ENCODE measurements at places on chromosomes 1 and 21.

DNA sequence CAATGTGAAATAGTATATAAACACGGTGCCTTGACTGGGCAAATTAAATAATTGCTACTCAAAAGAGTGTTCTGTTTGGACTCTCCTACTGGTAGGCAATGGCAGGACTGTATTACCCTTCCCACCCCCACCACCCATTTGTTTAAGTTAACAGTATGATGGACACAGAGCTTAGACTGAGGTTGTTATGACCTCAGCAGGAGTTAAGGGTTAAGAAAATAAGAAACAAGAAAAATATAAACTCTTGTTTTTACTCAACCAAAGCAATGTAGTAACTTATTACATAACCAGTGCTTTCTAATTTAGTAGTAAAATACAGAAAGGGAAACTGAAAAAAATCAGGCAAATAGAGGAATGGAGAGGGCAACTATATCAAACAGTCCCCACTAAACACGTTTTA lies 19.9 kb upstream of the SERPINC1 start:
- no peak for DNase-seq

DNA sequence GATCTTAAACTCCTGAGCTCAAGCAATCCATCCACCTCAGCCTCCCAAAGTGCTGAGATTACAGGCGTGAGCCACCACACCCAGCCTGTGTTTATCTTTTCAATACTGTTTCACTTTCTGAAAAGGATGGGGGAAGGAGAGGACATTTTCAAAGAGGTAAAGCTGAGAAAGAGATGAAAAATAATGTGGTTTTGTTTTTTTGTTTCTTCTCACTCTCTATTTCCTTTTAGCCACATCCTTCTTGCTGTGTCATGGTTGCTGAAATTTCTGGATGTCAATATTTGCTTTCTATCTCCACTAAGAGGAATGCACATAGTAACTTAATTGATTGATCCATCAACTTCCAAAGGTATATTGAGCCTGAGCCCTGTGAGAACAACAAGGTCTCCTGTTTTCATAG lies 6.4 kb upstream of the C1orf21 start:
- no peak for DNase-seq

DNA sequence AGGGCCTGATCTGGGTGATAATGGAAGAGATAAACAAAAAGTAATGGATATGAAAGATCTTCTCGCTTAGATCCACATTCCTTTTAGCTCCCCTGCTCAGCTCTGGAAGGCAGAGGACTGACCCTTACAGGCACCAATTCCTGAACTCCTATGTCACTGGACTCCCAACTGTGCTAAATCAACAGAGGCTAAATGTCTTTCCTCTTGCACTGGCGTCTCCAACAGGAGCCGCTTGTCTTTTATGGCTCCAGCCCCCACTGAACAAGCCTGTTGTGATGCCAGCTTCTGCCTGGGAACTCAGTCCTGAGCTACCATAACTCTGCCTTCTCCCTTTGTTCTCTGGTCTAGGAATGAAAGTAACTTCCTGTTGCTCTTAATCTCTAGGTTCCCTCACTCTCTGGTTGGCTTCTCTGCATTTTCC lies 142.1 kb upstream of the COL11A1 start:
- DNase-seq: no peak

DNA sequence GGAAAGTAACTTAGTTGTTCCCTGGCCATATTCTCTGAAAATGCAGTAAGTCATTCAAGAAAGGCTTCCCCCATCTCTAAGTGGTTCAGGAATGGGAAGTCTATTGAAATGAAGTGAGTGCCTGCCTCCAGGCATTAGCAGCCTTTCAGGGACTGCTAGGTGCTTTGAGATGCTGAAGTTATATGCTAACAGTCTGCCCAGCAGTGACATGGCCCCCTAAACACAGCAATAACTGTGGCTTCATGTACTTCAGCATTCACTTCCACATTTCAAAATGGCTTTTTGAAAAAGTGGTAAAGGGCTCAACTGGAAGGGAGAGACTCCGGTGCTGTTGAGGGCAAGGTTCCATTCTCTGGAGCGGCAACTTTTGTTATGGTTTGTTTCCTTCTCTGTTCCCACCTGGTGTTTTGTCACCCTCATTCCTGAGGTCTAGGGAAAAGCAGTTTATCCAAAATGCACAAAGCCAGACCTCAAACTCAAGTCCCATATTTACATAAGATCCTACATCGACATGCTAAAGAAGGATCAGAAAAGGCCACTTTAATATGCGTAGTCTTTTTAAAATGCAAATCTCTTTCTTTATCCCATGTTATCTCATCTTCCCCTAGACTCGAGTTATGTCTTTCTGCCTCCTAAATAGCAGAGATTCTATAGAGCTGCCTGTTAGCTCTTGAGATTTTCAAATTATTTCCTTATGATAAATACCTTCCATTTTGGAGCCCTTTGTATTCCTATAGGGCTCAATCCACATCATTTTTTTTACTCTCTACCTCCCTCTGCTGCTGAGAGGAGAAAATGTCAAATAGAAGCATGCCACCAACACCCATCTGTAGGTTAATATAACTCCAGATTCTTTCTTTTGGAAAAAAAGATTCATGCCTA lies 34.2 kb upstream of the LRRC8C start:
- DNase-seq: no peak

DNA sequence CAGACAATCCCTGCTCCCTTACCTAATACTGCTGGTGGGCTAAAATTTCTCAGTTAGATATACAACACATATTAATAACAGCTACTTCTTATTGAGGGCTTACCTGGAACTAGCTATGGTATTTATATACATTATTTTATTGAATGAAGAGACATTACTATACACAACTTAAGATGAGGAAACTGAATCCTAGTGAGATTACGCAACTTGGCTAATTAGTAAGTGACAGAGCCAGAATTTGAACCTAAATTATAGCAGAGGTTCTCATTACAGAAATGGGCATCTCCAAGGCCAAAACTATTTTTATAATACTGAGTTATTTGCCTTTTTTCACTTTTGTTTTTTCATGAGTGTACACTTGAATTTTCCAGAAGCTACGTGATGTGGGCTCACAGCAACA lies 44.5 kb upstream of the SMYD2 start:
- DNase-seq: no peak

DNA sequence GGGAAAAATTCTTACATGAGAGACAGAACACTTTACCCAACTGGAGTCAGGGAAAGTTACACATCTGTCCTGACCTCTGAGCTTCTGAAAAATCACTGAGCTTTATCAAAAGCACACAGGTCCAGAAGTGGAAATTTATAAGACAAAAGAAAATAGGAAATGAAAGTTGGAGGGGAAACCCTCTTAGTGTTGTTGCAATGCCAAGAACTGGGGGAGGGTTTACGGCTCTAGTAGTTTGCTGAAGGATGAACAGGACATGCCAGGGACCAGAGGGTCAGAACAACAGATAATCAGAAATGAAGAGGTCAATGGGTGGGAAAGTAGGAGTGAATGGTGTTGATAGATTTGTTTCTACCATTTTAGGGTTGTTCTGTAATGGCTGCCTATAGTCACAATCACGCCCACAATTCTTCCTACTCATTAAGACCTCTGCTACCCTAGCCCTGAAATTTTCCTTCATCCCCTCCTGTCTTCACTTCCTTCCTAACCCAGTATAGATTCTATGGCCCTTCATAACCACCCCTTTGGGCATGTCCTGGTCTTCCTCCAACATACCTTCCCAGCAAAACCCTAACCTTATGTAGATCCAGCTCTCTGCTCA lies 30.3 kb upstream of the FMOD start:
- DNase-seq: no peak

DNA sequence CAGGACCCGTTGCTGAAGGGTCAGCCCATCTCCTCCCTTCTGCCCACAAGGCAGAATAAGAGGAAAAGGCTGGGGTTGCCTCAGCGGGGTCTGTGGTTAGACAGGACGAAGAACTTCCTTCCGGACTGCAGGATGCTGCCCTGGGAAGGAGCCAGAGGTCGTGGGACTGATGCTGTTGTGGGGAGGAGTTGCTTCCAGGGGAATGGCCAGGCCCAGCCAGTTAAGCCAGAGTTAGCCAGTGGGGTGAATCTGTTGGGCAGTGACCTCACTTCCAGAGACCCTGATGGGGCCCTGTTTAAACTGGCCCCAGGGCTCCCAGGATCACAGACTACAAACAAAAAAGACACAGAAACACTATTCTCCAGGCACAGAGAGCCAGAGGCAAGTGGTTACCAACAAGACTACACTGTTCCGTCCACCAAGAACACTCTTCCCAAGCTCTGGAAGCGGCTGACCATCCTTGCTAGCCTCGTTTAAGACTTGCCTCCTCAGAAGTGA lies 13.0 kb downstream of the FAM229A start:
- no peak for DNase-seq

- DNase-seq: no peak
Measured at GRCh38 chr1:183023146-183023600, at the start of gene LAMC1. TSS of gene LAMC1 (plus strand) at chr1:183023420. CDS start at chr1:183023717, 297 bp downstream.

DNA sequence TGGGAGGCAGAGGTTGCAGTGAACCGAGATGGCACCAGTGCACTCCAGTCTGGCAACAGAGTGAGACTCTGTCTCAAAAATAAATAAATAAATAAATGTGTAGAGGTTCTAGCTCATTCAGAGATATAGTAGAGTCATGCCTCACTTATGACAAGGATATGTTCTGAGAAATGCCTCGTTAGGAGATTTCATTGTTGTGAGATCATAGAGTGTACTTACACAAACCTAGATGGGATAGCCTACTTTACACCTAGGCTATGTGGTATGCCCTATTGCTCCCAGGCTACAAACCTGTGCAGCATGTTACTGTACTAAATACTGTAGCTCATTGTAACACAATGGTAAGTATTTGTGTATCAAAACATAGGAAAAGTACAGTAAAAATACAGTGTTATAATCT lies 155.3 kb upstream of the JUN start:
- DNase-seq: no peak

GRCh38 chr1:96979304-96980268 lies 258.0 kb downstream of the PTBP2 start:
- no peak for DNase-seq

- no peak for DNase-seq
Measured at GRCh38 chr1:181159451-181160140, 71.1 kb downstream of the IER5 start.

- no peak for DNase-seq
Measured at GRCh38 chr1:67795179-67795912, 37.9 kb downstream of the GNG12 start.

GRCh38 chr1:212512816-212513559 lies 80.3 kb downstream of the NENF start:
- no peak for DNase-seq

- no peak for DNase-seq
Measured at GRCh38 chr1:94258873-94259331, 21.5 kb upstream of the ARHGAP29 start.

GRCh38 chr1:21451212-21451611 lies 11.3 kb downstream of the NBPF3 start:
- DNase-seq: no peak

- DNase-seq: no peak
Measured at GRCh38 chr21:45613881-45614280, 29.6 kb upstream of the PCBP3 start.

DNA sequence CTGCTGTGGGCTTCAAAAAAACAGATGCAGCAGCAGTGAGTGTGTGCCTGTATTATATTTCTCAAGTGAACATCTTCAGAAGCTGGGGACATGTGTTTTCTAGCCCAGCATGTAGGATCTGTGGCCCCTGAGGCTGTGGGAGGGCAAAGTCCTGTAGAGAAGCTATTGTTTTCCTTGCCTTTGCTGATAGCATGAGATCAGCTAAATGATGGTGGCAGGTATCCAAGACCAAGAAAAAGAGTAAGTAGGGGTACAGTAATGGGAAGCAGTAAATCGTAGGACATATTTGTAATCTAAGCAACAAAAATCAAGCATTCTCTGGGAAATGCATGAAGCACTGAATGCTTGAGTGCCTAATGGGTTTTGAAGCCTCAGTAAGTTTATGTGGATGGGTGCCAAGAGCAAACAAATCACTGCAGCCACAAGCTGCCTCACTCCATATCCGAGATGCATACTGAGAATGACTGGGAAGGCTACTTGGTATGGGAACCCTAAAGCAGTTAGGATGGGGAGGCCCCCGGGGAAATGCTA lies 98.3 kb downstream of the CD58 start:
- no peak for DNase-seq

DNA sequence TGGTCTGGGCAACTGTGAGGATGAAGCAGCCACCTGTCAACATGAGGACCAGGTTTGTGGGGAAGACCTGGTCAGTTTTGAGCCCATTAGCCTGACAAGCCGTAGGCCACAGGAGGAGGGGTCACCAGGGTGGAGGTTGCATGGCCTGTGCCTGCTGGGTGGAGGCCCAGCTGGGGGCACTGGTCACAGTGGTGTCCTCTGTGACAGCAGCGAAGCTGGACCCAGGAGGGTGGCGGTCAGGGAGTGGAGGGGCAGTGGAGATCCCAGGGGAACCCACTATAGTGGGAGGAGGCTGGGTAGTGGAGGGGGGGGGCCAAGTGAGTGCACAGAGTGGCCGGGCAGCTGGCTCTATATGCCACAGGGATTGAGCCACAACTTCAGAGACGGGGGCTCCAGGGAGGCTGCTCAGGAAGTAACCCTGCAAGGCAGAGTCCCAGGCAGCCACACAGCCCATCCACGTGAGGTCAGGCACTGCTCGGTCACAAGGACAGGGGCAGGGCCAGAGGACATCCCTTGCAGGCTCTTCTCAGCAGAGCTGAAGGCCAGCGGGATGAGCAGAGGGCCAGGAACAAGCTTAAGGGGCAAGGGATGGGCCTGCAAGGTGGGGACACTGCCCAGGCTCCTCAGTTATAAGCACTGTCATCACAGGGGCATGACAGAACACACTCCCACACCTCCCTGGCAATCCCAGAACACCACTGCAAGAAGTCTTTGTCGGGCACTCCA lies 2.3 kb upstream of the C1orf35 start:
- no peak for DNase-seq

DNA sequence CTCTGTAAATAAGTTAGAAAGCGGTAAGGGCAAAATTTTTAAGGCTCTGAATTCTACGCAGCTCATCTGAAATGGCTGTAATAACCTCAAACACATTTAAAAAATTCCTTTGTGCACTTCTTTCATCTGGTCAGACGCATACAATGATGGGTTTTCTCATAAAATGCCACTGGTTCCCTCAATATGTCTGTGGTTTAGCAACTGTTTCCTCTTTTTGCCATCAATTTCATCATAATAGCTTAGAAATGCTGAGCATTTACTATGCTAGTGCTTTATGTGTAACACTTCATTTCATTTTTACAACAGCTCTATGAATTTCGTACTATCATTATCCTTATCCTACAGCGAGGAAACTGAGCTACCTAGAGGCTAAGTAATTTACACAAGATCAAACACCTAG lies 35.3 kb upstream of the DMRTA2 start:
- DNase-seq: no peak
